ENCODE measurements at places on chromosomes 6 and 20.

GRCh38 chr20:63895952-63896263, 982 bp downstream of the DNAJC5 start:
- no peak for DNase-seq

DNA sequence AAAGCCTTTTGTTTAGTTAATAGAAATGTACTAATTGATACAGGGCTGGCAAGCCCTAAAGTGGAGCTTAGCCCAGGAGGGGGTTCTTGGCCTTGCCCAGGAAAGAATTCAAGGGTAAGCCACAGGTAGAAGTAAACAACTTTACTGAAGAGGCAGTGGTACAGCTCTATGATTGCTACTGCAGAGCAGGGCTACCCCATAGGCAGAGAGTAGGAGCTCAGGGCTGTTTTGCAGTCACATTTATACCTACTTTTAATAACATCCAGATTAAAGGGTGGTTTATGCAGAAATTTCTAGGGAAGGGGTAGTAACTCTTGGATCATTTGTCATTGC, 680.4 kb upstream of the GJE1 start:
- DNase-seq: no peak

- DNase-seq: peak; percentile 54
These were observed 48.1 kb downstream of the NOL4L start for GRCh38 chr20:32536851-32537656.

DNA sequence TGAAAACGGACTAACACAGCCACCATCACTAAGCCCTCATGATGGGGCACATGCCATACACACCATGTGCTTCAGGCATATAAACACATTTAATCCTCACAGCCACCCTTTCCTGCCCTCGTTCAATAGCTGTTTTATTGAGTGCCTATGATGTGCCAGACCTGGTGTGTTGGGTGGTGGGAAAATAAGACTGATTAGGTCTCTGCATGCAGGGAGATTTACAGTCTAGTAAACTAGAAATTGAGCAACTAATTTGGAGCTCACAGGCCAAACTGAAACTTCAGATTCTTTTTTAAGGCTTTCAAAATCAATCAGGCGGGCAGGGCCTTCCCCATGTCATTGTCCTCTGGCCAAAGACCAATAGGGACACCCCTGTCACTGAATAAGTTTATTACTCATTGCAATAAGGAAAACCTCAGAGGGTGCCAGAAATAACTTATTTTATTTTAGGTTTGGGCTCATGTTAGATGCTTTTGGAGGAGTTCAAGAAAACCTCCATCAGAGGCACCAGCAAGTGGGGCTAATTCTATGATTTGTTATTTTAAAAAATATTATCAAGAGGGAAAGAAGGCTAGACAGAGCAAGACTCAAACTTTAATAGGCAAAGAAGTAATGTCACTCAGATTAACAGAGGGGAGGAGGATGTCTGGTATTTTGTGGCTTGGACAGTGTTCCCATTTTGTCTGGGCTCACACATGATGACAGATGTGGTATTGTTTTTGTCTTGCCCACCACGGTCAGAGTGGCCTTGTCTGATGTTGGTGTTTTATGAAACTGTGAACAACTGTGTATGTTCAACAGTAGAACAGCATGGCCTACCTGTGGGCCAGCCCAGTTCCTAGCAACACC, 12.0 kb downstream of the ZFP64 start:
- no peak for DNase-seq

DNA sequence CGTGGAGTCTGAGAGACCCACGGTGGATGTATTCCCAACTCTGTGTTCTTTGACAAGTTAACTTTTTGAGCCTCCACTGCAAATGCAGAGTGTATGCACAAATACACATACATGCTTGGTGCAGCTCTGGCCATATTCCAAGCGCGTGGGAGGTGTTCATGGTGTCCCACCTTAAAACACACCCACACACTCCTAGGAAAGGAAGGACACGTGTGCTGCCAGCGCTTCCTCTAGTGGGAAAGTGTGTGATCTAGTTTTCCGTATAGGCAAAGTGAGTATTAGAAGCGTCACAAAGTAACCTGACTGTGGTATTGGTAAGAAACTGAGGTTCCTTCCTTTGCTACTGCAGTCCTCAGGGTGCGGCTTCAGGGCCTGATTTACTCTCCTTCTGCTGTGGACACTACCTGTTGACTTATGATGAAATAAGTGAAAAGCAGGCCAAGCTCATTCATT, 36.0 kb upstream of the MPC1 start:
- no peak for DNase-seq

All from HuH-7 (cell line).